ENCODE measurements at places on chromosomes 1 and 21.

DNA sequence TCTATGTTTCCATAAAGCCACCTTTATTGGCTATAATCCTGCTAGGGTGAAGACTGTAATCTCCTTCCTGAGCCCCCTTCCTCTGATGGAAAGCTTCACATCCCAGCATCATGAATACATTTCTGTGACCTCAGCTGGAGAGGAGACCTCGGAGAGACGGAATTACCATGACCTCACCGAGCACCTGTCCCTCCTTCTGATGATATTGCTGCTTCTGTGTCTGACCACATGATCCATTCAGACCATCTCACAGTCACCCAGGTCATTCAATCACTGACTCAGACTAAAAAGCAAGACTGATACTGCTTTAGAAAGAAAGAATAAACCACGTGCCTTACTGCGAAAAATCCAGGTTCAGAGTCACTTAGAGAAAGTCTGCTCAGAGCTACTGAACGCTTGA is 8.8 kb downstream of the KCND3 start:
- DNase-seq = no peak

DNA sequence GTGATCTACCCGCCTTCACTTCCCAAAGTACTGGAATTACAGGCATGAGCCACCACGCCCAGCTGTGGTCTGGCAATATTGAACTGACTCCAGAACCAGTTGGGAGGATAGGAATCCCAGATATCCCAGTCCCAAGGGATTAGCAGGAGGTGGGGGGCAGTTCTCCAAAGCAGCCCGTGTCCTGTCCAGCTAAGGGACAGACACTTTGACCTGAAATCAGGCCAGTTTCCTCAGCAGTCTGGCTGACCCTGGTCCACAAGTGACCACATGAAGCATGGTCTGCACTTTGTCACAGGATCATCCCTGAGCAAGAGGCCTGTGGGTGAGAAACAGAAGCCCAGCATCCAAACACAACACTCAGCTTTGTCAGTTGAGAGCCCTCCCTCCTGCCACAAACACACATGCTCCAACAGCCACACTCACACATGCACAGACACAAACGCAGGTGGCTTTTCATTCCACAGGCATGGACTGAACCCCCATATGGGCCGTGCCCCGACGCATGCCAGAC is 2.7 kb upstream of the FDPS start:
- no peak for DNase-seq

- DNase-seq = no peak
Measured at GRCh38 chr1:186531561-186532165, 70.7 kb upstream of the PDC start.

DNA sequence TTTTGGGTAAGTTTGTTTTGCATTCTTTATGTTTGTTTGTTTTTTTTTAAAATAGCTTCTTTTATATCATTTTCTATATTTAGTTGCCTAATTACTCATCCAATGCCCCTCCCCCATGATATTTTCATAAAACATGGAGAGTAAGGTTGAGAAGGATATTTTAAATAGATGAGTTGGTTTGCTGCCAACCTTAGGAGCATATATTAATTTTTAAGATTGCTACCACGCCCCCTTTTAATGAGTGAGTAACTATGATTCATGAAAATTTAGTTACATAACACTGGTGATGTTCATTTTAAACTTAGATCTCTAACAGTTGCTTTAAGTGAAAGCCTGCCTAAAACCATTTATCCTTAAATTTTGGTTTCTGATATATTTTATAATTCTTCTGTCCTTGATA is 18.7 kb downstream of the TMEM50A start:
- no peak for DNase-seq

- no peak for DNase-seq
Measured at GRCh38 chr1:212641956-212642355, 33.4 kb downstream of the ATF3 start.

DNA sequence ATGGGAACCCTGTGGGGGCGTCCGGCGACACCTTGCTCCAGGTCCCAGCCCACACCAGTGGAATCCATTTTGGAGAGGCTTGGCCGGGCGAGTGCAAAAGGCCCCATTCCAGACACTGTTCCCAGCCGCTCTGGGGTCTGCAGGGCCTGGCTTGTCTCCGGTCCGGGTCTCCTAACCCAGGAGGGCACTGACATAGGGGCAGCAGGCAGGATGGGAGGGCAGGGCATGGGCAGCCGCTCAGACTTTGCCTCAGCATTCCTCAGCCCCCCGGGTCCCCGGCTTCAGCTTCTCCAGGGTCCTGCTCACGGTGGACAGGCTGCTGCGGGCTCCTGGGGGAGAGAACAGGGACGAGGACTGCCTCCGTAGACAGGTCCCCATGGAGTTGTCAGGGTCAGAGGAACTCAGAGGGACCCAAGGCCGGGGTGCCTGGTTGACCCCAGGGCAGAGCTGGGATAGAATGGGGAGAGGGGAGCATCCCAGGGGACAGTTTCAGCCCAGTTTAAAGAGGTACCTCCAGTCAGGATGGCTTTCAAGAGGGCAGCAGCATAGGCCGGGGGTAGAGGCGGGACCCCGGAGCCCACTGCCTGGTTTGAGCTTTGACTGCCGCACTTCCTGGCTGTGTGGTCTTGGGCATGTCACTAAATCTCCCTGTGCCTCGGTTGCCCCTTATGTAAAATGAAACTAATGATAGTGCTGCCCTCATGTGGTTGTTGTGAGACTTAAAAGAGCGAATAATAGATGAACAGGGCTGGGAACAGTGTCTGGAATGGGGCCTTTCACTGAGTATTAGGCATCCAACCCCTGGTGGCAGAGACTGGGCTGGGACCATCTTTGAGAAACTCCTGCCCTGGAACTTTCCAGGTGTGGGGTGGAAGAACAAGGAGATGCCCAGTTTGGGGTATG is 3.7 kb downstream of the KNCN start:
- DNase-seq = no peak

DNA sequence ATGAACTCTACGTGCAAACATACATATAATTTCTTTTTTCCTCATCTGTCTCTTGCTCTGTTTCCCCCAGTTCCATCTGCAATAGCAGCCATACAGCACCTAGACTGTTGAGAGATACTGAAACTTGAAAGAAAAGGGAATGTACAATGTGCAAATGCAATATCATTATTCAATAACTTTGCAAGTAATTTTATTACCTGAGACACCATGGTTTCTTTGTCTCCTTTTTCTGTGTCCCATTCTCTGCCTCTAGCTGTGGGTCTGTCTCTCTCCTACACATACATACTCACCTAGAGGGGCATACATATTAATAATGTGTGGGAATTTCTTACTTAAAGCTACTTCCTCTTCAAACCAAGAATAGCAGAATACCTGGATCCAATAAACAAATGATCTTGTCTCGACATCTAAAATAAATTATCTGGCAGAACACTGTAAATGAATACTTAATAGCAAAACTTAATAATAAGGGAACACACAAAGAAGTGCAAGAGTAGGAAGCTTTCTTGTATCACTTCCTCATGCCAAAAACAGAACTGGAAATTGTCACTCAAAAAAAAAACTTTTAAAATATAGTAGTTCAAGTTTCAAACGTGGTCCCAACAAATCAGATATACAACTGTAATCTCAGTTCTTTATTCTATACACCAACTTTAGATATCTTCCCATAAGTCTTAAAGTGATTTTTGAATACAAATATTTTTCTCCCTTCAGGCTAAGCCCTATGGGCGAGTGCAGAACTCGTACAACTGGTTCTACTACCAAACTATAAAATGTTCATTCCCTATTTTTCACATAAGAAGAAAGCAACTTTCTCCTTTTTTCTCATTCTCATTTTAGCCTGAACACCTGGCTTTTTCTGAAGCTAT is 194.6 kb downstream of the NRIP1 start:
- no peak for DNase-seq

GRCh38 chr1:18646786-18647410 is 16.3 kb downstream of the PAX7 start:
- no peak for DNase-seq

GRCh38 chr1:43282220-43283195 is 2.9 kb downstream of the C1orf210 start:
- DNase-seq = no peak

DNA sequence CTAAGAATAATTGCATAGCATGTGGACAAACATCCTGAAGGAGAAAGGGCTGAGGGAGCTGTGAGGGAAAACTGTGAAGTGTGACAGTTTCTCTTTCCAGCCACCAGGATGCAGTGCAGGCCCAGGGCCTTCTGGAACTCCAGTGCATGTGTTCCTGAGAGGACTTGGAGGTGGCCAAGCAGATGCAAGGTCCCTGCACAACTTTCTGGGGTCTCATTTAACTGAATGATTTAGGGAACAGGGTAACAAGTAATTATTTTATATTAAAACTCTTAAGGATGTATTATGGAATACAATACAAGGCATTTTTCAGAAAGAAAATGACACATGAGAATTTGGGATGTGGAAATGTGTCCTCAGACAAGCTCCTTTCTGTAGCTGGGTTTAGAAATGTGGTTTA is 61.2 kb upstream of the MCOLN3 start:
- DNase-seq = no peak

DNA sequence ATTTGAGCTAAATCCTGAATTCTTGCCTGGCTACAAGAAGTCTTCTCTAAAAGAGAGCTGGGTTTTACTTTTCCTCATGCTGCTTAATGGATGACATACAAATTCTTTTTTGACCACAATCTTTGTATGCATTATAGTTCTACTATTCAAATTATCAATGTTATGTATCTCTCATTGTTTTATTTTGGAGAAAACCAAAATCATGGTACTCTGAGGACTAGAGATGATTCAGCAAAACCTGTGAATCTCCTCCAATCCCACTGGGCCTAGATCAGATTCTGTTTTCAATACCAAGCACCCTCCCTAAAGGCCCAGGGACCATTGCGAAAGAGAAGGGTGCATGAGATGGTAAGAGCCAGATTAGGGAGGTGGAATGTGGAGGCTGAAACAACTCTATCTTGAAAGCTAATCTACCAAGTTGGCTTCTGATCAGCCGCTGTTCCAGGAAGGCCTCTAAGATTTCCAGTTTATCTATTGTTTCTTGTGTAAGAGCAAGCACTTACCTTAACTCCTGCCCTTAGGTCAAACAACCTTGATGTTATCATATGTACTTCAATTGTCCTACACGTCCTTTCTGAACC is 547.2 kb downstream of the PLPP3 start:
- no peak for DNase-seq

GRCh38 chr1:236534151-236534651 is 10.4 kb downstream of the LGALS8 start:
- DNase-seq = no peak

- DNase-seq = no peak
Measured at GRCh38 chr1:94734963-94735901, 84.9 kb upstream of the SLC44A3 start.

DNA sequence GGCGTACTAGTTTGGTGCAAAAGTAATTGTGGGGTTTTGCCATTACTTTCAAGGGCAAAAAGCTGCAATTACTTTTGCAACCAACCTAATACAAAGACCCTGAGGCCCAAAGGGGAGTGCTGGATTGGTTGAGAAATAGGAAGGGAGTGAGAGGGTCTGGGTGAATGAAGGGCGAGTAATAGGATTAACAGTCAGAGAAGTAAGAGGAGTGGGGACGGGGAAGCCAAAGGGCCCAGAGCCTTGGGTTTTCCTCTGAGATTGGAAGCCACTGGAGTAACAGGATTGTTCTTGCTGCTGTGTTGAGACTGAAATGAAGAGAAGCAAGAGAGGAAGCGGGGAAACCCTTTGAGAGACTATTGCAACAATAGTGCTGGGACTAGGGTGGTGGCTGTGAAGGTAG is 19.0 kb upstream of the PRELP start:
- DNase-seq = no peak

DNA sequence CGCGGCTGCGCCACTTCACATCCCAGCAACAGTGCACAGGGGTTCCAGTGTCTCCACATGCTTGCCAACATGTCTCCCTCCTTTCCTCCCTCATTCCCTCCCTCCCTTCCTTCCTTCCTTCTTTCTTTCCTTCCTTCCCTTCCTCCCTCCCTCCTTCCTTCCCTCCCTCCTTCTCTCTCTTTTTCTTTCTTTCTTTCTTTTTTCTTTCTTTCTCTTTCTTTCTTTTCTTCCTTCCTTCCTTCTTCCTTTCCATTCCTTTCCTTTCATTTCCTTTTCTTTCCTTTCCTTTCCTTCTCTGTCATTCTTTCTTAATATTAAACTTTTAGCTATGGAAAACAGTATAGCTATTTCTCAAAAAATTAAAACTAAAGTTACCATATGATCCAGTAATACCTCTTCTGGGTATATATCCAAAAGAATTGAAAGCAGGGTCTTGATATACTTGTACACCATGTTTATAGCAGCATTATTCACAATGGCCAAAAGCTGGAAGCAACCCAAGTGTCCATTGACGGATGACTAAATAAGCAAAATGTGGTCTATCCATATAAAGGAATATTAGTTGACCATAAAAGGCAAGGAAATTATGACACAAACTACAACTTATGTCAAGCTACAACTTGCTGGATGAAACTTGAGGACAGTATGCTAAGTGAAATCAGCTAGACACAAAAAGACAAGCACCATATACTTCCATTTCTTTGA is 55.0 kb upstream of the TLR5 start:
- DNase-seq = no peak

DNA sequence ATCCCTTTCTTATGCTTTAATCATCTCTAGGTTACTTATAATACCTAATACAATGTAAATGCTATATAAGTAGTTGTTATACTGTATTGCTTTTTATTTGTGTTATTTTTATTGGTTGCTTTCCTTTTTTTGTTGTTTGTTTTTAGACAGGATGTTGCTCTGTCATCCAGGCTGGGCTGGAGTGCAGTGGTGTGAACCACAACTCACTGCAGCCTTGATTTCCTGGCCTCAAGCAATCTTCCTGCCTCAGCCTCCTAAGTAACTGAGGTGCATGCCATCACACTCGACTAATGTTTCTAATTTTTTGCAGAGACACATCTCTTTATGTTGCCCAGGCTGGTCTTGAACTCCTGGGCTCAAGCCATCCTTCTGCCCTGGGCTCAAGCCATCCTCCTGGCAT is 26.9 kb downstream of the KRTAP19-8 start:
- no peak for DNase-seq

GRCh38 chr1:114531094-114531493 is 20.1 kb upstream of the TRIM33 start:
- DNase-seq = no peak

DNA sequence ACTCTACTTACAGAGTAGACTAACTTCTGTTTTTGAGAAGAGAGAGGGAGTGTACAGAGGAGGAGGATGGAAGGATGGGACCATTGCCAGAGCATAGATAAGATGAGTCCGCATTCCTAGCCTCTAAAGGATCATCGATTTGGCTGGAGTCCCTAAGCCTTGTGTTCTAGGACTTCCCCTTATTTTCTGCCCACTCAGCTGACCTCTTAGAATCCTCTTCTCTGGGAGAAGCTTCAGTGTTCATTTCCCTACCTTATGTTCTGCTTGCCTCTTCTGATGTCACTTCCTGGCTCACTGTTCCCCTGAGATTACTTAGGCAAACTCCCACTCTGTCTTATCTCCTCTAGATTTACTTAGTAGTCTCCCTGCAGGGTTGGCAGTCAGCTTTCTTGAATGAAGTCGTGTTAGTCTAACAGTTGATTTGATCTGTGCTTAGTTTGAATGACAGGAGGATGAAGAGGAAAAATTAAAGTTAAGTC is 156.7 kb downstream of the SYT2 start:
- no peak for DNase-seq

Data from stimulated activated CD4-positive, alpha-beta T cell treated with anti-CD3 and anti-CD28 coated beads, TNF-alpha, amount 100 ng/mL, for 48 hours (primary cell).